Calu3 (cell line): ENCODE measurements at places on chromosomes 4 and X.

DNA sequence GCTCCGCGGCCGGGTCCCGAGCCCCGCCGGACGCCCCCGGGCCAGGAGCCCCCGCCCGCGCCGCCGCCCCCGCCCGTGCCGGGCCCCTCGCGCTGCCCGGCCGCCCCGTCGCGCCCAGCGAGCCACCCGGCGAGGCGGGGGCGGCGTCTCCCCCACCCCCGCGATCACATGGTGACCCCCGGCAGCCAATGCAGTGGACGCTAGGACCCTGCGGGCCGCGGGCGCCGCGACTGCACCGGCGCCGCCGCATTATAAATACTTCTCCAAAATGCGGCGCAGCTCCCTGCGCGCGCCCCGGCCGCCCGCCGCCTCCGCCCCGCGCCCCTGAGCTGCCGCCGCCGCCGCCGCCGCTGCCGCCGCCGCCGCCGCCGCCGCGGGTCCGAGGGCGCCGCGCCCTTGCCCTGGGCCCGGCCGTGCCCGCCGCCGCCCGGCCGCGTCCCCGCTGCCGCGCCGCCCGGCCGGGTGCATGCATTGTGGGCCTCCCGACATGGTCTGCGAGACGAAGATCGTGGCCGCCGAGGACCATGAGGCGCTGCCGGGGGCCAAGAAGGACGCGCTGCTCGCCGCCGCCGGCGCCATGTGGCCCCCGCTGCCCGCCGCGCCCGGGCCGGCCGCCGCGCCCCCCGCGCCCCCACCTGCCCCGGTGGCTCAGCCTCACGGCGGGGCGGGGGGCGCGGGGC, at the start of gene NAT8L:
TSS of gene NAT8L (plus strand) at position 282 of the 680 bp plus-strand sequence. CDS start at position 467, 185 bp downstream.
- DNase-seq = no peak

DNA sequence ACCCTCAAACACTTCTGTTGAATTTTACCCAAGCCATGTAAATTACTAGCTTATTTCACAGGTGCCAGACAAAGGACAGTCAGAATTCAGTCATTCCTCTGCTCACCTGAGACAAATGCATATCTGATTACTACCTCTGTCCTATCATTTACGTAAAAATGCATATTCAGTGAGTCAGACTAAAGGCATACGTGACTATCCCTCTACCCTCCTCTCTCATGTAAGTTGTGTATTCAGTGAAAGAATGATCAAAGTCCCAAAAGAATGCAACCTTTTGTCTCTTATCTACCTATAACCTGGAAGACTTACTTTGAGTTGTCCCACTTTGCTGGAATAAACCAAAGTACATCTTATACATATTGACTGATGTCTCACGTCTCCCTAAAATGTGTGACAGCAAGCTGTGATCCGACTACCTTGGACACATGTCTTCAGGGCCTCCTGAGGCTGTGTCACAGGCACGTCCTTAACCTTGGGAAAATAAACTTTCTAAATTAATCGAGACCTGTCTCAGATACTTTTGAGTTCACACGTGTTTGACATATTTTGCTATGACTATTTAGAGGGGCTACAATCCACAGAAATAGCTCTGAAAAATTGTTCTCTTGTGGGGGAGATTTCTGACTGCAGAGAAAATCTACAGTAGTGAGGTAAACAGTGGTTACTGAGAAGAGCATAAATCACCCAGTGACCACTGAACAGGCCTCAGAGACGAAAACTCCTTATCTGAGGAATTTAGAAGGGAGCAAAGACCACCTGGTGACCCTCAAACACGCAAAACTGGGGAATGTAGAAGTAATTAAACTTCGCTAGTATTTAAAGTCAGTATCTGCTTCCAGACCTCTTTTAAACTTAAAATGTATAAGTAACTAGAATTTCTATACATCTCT, 1575.8 kb downstream of the STIM2 start:
- no peak for DNase-seq

DNA sequence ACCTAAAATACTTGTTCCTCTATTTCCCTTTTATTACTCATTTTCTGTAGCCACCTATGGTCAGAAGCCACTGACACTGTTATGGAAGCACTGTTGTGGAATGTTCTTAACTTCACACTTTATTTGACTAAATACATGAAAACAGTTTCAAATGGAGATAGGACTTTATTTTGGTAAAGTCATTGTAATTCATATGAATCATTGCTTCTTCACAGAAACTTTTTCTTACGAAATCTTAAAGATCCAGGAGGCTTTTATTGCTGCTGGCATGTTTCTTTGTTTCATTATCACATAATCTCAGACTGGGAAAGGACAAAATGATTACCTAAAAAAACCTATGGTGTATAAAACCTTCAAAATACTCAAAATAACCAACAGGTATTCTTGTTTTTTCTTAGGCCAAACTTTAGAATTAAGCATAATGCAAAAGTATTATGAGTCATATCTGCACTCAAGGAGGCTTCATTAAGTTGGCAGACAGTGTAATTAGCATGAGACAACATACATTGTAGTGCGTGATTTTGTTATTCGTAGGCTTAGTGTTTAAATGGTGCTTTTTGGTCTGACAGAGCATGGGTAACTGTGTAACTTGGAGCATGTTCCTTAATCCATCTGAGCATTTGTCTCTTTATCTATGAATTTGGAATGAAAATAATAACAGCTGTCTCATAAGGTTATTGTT, 58.0 kb downstream of the SH3BGRL start:
- no peak for DNase-seq

DNA sequence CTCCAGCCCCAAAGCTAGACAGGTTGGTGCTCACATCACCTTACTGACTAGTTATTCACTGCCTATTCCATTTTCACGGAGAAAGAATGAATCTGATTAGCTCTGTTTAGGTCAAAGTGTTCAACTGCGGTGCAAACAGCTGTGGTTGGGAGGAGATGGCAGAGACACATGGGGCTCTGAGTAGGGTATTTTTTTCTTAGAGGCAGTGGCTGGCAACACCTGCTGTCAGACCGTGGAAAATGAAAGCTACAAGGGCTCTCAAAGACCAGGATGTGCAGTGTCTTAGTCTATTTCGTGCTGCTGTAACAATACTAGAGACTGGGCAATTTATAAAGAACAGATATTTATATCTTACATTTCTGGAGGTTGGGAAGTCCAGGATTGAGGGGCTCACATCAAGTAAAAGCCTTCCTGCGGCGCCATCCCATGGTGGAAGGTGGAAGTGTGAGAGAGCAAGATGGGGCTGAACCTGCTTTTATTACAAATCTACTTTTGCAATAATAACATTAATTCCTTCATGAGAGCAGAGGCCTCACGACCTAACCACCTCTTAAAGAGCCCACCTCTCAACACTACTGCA, 10.6 kb downstream of the NYX start:
- no peak for DNase-seq

DNA sequence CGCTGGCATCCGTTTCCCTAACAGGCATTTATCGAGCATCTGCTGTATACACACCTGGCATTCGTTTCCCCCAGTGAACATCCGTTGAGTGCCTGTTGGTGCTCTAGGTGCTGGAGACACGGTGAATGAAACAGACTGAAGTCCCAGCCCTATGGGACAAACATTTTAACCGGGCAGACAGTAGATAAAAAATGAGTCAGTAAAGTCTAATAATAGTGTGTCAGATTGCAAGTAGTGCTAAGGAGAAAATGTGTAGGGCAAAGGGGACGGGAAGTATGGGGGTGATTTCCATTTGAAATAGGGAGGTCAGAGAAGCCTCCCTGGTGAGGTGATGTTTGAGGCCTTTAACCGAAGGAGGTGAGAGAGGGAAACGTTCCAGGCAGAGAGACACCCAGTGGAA, 5.3 kb upstream of the EBP start:
- no peak for DNase-seq

DNA sequence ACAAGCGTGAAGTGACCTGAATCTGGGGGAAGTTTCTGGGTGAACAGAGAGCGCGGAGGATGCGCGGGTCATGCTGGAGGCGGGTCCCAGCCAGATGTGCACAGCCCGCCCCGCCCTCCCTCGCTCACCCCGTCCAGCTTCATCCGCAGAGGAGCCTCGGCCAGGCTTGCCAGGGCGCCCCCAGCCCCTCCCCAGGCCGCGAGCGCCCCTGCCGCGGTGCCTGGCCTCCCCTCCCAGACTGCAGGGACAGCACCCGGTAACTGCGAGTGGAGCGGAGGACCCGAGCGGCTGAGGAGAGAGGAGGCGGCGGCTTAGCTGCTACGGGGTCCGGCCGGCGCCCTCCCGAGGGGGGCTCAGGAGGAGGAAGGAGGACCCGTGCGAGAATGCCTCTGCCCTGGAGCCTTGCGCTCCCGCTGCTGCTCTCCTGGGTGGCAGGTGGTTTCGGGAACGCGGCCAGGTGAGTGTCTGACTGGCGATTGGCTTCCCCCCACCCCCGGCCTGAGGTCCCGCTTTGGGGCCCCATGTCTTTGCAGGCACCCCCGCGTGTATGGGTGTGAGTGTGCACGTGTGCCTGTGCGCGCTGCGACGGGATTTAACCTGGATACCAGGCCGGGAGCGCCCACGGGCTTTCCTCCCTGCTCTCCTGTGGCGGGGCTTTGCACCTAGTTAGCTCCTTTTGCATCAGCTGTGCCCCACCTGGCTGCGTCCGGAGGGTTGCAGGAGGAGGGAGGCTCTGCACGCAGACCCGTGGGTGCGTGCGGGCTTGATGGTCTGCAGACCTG, at the start of gene EGFL6:
TSS of gene EGFL6 (plus strand) at position 123 of the 782 bp plus-strand sequence. CDS start at position 384, 261 bp downstream.
- no peak for DNase-seq

- DNase-seq = no peak
These were observed 105.1 kb downstream of the ADGRA3 start for GRCh38 chr4:22410645-22411247.

GRCh38 chrX:118763489-118763888, 36.1 kb downstream of the IL13RA1 start:
- no peak for DNase-seq

DNA sequence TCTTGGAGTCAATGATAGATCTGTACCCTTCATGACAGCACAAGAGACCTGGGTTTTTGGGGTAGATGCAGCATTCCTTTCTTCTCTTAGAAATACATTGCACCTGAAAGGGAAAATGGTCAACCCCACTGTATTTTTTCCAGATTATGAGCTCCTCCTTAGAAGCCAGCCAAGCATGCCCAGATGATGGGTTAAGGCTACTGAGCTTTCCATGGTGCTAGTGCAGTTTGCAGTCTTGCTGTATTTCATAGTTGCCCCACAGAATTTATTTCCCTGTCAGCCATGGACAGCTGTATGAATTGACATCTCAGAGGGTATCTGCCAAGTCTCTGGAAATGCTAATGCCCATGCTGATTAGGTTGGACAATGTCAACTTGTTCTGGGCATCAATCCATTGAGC, 73.7 kb upstream of the H2AZ1 start:
- DNase-seq = no peak

DNA sequence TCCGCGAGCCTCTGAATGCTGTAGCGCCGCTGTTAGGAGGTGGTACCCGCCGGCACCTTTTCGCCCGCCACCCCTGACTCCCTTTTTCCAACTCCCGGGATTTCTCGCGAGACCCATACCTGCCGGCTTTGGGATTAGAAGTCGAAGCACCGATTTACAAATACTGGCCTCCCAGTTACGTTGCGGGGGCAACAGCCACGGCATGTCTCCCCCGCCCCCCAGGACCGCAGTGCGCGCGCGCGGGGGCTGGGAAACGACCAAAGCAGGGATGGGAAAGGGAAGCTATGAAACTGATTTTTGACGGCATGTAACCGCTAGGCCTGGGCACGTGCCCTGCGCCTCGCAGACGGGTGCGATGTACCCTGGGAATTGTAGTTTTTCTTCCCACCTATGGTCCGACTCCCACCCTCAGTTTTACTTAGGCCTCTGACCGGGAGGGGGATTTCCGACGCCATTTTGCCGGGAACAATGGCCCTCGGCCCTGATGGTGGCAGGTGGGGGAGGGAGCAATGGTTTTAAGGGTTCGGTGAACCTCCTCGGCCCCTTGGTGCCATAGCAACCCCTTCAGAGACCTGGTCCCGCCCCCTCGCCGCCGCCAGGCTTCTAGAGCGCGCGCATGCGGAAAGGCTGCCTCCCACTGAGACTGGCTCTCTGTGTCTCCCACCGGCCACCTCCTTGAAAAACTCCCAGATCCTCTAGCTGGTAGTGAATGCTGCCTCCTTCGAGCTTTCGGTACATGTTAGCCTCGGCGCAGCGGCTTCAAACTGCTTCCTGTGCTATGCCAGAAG, 772 bp upstream of the WNK3 start:
- DNase-seq = no peak
